ENCODE measurements at places on chromosomes 3 and 15.

- no peak for DNase-seq
Observed at GRCh38 chr15:25244731-25245585, 193.9 kb downstream of the UBE3A start.

DNA sequence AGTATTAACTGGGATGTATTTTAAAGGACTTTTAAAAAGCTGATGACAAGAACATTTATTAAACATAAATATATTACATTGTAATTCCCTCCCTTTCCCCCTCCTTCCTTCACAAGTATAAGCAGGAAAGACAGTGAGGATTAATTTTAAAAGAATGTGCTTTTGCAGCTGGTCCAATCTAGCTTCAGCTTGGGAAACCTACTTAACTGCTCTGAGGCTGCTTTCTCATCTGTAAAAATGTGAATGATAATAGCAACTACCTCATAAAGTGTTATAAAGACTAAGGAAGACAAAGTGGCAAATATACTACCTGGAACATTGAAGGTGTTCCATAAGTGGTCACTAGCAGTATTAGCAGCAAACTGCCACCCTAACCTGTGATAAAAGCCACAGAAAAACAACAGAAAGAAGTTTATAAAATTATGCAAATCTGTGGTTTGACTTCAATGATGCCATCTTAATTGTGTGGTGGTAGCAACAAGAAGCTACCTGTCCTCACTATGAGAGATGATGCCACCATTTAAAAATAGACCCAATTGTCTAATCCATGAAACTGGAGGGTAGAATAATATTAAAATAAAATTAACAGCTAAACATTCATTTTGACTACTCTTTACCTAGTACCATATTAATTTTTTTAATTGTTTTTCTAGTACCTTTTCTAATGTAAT, 20.0 kb downstream of the DHX36 start:
- no peak for DNase-seq

GRCh38 chr3:168939651-168940238, 723.8 kb downstream of the MECOM start:
- DNase-seq = no peak

- no peak for DNase-seq
Observed at GRCh38 chr3:105999856-106000255, 131.0 kb upstream of the CBLB start.

GRCh38 chr15:69546182-69546581, 93.6 kb downstream of the RPLP1 start:
- DNase-seq = no peak

- DNase-seq = no peak
Observed at GRCh38 chr3:28247286-28247685, 5.9 kb downstream of the CMC1 start.

DNA sequence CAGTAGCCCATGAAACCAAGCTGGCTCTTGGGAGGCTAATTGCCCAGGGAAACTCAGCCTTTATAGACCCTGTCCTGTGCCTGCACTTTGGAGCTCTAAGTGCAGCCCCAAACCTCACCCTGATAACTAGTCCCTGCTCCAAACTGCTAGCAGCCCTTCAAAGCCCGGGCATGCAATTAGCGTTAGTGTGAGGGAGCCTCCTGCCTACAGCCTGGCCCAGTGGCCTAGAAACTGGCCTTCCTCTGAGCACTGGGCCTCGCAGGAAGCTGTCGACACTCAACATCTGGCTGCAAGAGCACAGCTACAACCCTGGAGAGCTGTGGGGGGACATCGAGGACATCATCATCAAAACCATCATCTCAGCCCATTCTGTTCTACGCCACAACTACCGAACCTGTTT, 7.7 kb upstream of the NGRN start:
- DNase-seq = no peak

DNA sequence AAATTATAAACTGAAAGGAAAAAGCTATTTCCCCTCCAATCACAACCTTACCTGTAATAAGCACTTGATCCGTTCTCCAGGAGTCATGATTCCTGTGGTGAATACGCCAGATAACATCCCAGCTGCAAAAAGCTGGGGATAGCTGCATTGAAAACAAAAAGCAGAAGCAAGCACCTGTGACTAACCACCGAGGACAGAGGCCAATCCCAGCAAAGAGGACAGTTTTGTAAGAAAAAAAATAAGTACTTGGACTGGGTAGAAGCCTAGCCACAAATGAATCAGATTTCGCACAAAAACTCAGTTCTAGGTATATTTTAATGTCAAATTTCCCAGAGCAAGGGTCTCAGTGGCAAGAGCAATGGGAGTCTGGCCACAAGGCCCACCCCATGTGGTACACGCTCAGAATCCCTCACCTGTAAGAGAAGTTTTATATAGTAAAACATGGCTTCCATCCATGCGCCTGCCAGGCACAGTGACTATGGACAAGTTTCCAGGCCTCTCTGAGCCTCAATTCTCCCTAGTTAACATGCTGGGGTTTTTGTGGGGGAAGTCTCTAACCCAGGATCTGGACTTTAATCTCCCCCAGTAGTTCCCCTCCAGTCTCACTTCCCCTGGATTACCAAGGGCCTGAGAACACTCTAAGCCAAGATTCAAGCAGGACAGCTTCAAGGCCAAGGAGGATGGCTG, 19.2 kb downstream of the SLC25A20 start:
- DNase-seq = no peak

- no peak for DNase-seq
Observed at GRCh38 chr3:15330031-15330596, 2.3 kb downstream of the SH3BP5 start.

GRCh38 chr15:99721104-99721778, 12.0 kb downstream of the LYSMD4 start:
- no peak for DNase-seq

DNA sequence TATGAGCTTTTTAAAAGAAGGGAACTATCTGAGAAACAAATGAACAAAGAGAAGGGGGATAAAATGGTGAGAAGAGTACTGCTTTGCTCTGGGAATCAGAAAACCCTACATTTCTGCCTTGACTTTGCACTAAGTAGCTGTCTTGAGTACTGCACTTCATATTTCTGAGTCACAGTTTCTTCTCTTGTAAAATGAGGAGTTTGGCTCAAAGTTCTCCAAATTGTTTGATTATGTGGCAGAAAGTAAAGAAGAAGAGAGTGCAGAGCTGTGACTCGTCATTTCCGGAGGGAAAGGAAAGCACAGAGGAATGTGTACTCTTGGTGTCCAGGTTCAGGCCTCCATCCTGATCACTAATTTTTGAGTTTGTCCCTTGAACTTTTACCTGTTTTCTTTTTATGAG, 54.7 kb downstream of the TP63 start:
- DNase-seq = no peak

GRCh38 chr15:58038426-58039078, 27.0 kb downstream of the ALDH1A2 start:
- DNase-seq = no peak

GRCh38 chr15:100050877-100051786, 290.6 kb downstream of the ADAMTS17 start:
- DNase-seq = no peak

GRCh38 chr15:67049351-67050044, 15.9 kb upstream of the SMAD3 start:
- DNase-seq = no peak

- no peak for DNase-seq
Observed at GRCh38 chr3:165635791-165636683, 201.2 kb downstream of the BCHE start.

GRCh38 chr3:141436180-141436579, 50.6 kb upstream of the RASA2 start:
- no peak for DNase-seq

- DNase-seq = no peak
Observed at GRCh38 chr3:142118911-142119310, 30.4 kb downstream of the TFDP2 start.

DNA sequence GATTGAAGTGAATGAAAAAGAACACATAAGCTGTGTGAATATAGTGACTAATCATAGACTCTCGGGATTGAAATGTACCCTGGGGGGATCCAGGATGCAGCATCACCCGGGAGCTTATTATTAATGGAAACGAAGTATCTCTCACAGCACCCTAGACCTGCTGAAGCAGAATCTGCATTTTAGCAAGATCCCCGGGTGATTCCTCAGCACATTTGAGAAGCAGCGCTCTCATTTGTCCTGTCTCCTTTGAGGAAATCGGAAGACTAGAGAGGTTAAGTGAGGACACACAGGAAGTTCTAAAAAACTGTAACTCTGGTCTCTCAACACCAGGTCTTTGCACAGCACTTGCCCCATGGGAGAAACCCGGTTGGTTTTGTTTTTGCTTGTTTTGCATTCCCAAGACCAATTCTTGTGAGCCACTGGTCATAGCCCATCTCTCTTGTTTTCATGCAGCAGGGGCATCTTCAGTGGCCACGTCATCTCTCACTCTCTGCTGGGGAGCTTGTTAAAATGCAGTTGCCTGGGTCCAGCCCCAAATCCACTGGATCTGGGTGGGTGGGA, 30.2 kb downstream of the ZNF710 start:
- DNase-seq = no peak

- DNase-seq = no peak
Observed at GRCh38 chr15:45648521-45649200, 13.8 kb downstream of the SQOR start.

DNA sequence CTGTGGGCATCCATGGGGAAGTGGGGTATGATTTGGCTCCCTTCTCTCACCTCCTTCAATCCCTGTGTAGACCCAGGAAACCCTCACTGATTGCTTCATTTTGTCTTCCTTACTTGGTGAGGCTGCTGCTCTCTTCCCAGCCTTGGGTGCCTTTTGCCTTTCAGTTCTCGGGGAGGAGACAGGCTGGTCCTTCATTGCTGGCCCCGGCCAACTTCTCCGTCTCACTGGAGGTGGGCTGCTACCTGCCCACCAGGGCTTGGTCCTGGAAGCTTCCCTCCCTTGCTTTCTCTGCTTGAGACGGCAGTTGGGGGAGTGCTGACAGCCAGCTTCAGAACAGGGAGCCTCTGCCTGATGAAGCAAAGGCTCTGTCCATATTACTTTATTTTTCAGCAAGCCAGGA, 4.7 kb downstream of the FOXL2 start:
- DNase-seq = no peak

DNA sequence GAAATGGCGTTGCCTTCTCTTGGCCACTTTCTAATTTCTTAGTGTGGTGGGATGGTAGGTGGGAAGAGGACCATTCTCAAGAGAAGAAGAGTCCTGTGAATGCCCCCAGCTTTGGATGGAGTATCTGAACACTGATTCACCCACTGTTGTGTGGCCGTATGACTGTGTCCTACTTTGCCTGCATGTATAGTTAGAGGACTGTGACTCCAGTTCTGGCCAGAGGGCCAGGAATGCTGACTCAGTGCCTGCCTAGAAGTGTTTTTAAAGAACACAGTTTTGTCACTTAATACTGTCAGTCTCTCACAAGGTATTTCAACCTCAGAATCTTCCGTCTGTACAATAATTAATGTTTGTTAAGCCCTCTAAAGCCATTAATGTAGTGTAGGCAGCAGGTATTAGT, 2.1 kb downstream of the SEC61A1 start:
- DNase-seq = no peak

DNA sequence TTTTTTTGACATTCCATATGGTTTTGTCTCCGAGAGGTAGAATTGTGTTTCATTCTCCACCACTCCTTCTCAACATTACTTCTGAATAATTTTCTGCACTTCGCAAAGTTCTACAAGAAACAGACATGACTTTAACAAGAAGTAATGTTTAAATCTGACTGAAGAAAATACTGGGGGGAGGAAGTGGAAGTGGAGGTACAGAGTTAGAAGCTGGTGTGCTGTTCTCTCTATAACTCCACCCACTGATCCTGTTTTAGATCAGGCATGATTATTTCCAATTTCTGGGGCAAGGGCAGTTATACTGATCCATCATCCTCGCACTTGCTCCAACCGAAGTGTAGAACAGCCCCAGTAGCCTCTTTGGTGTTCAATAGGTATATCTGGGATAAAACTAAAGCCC, 9.2 kb upstream of the MCCC1 start:
- DNase-seq = no peak

- DNase-seq = no peak
Observed at GRCh38 chr3:100880072-100880471, 113.1 kb downstream of the ABI3BP start.

GRCh38 chr3:173191611-173192010, 50.6 kb upstream of the SPATA16 start:
- DNase-seq = no peak

DNA sequence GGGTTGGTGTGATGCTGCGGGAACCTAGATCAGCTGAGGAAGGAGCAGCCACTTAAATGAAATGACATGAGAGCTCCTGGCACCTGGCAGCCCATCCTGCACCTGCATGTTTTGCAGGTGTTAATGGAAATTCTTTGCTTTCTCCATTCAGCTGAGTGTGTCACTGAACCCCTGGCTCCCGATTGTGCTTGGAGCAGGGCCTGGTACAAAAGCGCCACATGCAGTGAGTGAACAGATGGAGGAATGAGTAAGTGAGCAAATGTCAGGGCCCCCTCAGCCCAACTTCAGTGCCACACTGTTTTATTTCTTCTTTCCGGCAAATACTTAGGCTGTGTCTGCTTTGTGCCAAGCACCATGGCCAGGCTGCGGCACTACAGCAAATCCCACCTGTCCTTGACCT, 132.2 kb downstream of the ASB7 start:
- no peak for DNase-seq

GRCh38 chr3:23209747-23210487, 6.8 kb downstream of the UBE2E2 start:
- no peak for DNase-seq

DNA sequence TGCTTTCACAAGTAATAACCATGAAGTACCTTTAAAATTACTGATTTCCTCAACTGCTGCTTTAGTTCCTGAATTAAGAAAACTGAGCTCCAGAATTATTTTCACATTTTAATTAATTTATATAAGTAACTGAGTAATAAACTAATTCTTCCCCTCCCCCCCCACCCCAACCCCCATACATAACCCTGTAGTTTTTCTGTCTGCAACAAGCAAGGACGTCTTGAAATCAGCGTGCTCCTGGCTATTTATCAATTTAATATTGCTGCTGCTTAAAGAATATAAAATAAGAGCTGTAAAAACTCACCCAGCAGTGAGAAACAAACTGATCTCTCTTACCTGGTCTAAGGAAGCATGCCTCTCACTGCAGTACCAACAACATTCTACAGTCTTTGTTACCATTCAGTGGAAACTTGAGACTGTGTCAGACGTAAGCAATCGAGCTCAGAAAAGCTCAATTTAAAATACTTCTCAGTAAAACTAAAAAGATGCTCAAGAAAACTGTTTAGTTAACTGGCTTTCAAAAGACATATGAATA, 121.0 kb downstream of the TFDP2 start:
- no peak for DNase-seq

DNA sequence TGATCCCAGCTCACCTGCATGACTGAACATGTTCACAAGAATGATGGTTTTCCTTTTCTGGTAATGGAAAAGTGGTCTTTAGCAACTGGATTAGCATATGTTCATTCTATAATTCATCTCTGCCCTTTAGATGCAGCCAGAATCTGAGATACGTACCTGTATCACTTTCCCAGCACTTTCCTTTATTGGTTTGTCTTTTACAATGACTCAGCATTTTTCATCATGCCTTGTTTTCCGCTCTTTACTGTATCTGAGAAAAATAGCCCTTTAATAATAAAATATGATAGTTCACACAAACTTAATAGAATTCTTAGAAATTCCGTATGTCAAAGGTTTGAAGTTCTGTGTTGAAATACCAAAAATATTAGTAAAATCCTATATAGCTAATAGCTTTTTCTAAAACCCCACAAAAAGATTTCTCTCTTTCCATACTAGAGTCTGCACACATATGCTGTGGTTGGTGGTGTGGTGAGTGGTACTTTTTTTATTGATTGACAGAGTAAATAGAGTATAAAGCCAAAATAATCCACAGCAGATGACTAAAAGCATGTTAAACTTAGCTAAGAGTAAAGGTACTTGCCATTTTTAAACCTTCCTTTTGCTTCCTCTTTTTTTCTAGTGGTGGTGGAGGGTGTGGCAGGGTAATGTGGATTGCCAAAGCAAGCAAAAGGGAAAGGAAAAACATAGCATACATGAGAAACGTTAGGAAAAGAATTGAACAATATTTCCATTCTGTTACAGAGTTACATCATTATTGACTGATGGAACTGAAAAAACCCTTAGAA, 328.9 kb upstream of the RBMS3 start:
- DNase-seq = no peak

Data from activated T-cell treated with anti-CD3 and anti-CD28 coated beads for 1 hour (primary cell).